Fibroblast of the aortic adventitia (primary cell): ENCODE measurements at places on chromosomes 3 and 15. TPM values are rescaled to one million over a fixed set of nuclear protein-coding genes. Genes with fewer than 3 reads are reported as not detected.
A peak's percentile ranks its signal among the peaks of the same experiment; 100 is the strongest.

- DNase-seq = peak; percentile 10
Measured at GRCh38 chr3:14989943-14990779, 42.8 kb downstream of the NR2C2 start.

- no peak for DNase-seq
Measured at GRCh38 chr3:19114461-19114860, 33.8 kb upstream of the KCNH8 start.

DNA sequence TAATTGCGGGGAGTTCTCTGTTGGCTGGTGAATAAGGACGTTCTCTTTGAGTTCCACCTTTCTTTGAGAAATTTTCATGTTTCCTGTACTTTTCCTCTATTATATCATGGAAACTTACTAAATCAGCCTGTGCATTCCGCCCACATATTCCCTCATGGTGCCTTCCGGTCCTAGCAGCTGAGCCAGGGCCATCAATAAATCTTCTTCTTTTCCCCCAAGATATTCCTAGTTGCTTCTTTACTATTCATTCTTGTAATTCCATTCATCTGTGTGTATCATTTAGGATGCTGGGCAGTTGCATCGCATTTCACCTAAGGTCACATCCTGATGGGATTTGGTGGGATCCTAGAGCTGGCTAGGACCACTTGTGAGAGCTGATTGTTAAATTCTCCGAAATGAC is 139.2 kb downstream of the RBMS3 start:
- no peak for DNase-seq

DNA sequence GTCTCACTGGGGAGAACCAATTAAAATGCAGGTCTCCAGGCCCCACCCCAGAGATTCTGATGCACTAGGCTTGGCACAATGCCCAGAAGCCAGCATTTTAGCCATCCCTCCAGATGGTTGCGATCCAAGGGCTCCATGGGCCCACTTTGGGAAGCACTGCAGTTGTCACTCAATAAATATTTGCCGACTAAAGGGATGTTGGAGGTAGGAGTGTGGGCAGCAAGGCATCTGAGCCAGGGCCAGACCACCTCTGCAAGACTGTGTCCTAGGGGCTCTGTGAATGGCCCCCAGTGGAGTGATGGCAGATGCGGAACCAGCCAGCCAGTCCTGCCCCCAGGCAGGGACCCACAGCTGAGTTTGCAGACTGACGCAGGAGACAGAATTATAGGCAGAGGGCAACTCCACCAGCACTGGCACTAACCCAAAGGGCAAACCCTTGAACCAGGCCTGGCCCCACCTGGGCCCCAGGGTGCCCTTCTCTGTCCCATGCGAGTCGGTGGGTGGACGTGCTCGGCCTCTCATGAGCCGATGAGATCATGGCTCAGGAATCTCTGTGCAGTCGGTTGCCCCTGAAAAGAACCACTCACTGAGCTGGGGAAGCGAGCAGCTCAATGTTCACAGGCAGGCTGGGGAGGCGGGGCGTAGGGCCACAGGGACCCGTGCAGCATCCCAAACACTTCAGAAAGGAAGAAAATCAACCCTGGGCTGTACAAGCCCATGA is 49.7 kb downstream of the SEMA5B start:
- peak; percentile 51 for DNase-seq

DNA sequence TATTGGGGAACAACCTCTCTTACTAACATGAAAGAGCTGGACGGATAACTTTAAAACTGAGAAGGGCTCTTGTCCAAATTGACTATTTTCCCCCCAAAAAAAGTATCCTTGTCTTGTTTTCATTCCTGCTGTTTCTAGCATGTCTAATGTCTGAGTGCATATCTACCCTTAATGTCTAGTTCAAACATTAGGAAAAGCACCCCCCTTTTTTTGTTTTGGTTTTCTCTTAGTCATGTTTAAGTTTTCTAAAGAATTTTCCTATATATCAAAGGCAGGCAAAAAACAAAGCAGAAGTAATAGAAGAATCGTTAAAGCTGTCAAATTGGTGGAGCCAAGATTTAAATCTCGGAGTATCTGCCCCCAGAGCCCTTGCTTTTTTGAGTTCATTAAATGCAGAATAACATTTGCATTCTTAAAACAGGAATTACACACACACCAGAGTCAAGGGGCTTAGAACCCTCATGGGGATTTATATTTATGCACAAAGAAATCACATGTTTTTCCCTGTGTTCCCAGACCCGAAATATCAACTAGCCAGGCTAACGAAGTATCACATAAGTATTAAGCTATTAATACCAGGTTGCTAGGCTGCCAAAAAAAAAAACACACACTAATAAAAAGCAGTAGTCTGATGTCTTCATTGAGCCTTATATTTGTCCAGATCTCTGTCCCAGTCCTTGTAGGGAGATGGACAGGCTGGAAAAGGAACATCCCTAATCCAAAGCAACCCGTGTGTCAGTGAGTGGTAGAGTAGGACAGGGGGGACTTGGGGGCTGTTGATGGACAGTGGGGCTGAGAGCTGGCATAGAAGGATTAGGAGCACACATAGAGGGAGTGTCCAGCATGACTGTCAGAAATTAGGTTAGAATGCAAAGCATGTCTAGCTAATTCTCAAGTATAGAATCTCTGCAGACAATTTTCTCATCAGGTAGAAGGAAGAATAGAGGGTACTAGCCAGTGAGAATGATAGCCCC is 103.6 kb upstream of the BFSP2 start:
- no peak for DNase-seq

DNA sequence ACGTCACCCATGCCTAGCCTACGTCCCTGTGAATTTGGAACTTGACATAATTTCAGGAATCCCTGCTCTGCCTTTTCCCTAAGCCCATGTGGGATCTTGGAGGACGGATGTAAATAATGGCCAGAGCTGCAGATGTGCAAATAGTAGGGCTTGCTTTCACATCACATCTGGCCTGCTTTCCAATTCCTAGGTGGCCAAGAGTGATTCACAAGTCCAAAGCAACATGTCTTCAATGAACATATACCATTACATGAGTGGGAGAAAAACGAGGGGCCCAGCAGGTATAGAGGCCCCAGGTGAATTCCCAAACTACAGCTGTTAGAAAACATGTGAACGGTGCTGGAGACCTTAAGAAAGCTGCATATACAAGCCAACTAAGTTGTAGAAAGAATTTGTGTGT is 214.6 kb downstream of the MAGI1 start:
- DNase-seq = no peak

GRCh38 chr3:106371971-106372805 is 503.4 kb upstream of the CBLB start:
- DNase-seq = peak; percentile 86

- DNase-seq = no peak
Measured at GRCh38 chr15:73024168-73024567, 28.1 kb upstream of the NEO1 start.

- no peak for DNase-seq
Measured at GRCh38 chr15:73712107-73712506, 27.9 kb downstream of the CD276 start.

- DNase-seq = peak; percentile 60
Measured at GRCh38 chr3:114081037-114081436, 24.5 kb downstream of the QTRT2 start.

- DNase-seq = no peak
Measured at GRCh38 chr15:68423359-68424296, 8.3 kb downstream of the ITGA11 start.

The CCR9 gene
- total RNA-seq = not detected in 2 replicates

The TM4SF18 gene
- 0.27 and 1.3 TPM in 2 replicates for total RNA-seq

The TICRR gene
- 0.33 and 8.8 TPM in 2 replicates for total RNA-seq

The SCN5A gene
- 0.08 and 0.99 TPM in 2 replicates for total RNA-seq

The KIF15 gene
- 0.98 and 17.1 TPM in 2 replicates for total RNA-seq
